NCI-H748 treated with DMSO at 0.1 percent for 48 hours (cell line): ENCODE measurements at places on chromosomes 2 and 18.

DNA sequence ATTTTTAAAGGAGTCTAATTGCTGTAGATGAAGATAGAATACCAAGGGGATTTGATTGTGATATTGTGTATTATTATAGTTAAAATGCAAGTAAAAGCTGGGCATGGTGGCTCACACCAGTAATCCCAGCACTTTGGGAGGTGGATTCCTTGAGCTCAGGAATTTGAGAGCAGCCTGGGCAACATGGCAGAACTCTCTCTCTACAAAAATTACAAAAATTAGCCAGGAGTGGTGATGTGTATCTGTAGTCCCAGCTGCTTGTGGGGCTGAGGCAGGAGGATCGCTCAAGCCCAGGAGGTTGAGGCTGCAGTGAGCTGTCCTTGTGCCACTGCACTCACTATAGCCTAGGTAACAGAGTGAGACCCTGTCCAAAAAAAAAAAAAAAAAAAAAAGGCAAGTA lies 687.0 kb downstream of the NUP35 start:
- no peak for DNase-seq

DNA sequence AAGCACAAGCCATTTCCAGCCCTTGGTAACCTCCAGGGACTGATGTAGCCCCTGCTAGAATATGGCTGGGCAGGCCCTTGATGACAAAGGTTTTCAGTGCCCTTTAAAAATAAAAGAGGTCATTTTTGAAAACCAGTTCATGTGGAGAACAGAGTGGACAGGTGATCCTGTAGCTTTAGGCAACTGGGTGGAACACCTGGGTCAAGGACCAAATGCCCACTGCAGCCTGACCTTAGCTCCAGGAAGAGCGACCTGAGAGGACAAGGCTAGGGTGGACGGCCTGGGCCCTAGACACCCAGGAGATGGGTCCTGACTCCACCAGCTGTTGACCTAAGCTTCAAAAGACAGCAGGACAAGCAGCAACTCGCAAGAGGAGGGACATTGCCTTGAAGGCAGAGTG lies 116.6 kb downstream of the LIPG start:
- no peak for DNase-seq

DNA sequence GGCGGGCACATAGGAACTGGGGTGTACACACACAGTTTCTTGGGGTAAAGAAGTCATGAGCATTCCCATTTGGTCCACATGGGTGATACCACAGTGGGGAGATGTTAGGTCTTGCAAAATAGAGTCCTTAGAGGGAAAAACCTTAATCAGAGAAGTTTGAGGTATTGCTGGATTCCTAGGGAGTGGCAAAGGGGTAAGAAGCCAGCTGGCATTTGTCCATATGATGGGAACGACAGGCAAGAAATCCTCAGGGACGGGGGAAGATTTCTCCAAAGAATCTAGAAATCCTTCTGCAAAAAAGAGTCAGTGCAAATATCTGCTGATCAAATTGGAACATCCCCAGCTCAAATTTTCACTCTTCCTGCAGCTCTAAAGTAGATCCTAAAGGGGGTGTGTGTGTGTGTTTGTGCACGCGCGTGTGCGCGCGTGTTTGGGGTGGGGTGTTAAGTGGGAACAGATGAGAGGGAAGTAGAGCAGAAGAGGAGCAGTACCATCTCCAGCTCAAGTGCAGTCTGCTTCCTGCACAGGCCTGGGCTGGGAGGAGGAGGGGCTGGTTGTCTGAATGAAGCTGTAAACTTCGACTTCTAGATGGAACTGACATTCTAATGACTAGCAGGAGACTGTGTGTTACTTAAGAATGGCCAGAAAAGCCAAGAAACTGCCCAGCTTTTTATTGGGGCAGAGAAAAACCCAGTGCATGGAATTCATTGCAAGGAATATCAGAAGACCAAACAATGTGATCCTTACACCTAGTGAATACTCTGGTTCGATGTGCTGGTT lies 168.0 kb downstream of the SPP2 start:
- no peak for DNase-seq

- peak; percentile 1 for DNase-seq
Observed at GRCh38 chr2:113080134-113080533, 12.4 kb downstream of the IL1F10 start.

GRCh38 chr2:130963849-130964793 lies 127.4 kb downstream of the ARHGEF4 start:
- peak; percentile 18 for DNase-seq

- no peak for DNase-seq
Observed at GRCh38 chr2:104826016-104826415, 27.9 kb upstream of the POU3F3 start.

GRCh38 chr18:36702401-36703013 lies 126.3 kb downstream of the TPGS2 start:
- no peak for DNase-seq

DNA sequence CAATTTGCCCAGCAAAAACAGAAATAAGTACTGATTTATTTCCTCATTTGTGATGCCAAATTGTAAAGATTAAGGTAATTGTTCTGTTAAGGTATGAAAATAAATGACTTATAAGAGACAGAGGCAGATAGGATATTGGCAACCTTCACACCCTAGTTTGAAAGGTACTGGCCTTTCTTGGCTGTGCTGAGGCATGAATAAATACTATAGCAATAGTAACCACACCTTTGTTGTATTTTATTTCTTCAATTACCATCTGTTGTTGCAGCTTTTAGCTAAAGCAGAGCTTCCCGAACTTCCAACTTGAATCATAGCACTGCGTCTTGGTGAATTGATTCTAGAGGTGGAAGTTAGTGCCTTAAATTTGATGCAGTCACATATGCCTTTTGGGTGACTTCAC lies 55.9 kb downstream of the FMNL2 start:
- no peak for DNase-seq

DNA sequence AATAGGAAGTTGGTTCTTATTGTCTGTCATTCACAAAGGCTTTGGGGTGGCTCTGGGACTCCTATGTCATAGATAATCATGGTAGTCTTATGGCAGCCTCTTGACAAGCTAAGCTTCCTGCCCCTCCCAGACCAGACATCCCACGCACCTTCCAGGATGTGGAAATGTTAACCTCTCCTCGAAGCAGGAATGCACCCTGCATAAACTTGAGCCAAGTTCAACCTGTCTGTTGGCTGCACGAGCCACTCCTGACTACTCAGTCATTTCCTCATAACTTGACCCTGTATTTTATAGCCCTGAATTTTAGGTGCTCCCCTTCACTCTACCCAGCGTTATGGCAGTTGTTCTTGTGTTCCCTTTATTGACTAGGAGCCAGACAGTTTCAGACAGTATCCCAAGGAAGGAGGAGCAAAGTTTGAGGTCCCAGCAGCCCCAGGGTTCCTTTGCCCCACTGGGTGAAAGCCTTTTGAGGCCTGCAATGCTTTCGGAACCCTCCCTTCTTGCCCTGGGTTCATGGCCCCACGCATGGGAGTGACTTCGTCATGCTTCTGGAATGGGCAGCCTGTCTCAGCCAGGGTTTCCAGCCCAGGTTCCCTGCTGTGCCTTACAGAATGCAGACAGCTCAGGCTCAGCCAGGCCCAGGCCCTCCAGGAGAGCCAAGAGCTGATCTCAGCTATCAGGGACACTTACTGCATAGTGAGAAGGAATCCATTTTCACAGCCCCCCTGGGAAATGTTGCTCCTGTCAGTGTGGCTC lies 15.6 kb upstream of the INO80C start:
- no peak for DNase-seq

GRCh38 chr2:67399144-67399543 lies 2.0 kb downstream of the ETAA1 start:
- DNase-seq: no peak

DNA sequence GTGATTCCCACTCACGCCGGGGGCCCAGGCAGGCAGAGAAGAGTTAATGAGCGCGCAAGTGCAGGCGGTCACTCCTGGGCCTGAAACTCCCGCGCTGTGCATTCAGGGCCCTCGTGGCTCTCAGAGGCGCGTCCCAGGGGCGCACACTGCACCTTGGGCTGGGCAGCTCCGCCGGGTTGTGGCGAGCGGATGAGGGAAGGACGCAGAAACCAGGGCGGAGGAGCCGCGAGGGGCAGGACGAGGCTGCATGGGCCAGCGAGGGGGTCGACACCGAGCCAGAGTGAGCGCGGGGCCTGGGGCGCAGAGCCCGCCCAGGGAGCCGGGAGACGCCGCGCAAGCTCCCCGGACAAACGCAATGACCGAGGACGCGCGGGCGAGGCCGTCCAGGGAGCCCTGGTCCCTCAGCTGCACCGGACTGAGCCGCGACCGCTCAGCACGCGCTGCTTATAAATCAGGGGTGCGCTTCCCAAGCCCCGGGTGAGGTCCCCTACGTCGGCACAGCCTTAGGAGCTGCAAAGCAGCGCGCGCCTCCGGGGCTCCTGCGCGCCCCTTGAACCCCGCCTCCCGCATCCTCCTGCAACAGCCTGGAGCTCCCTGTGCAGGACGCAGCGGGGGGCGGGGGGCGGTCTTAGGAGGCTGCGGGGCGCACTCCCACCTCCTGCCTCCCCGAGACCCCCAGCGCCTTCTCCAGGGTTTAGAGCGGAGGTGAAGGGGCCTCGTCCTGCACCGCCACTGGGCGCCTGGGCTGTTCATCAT lies 180.2 kb upstream of the ALKAL2 start:
- no peak for DNase-seq

DNA sequence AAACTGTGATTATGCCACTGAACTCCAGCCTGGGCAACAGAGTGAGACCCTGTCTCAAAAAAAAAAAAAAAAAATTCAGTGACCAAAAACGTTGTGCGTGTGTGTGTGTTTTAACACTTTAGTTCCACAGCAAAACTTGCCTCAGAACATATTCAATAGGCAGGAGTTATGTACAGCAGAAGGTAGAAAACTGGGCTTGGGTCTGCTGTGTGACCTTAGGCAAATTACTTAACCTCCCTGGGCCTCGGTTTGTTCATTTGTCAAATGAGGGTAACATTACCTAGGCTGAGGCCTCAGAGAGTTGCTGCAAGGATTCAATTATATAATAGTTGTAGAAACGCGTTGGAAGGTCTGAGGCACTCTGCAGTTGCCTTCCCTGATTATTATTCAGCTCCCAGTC lies 10.3 kb upstream of the SCG2 start:
- DNase-seq: no peak

- DNase-seq: no peak
Observed at GRCh38 chr2:32594573-32594972, 33.3 kb upstream of the TTC27 start.

- DNase-seq: no peak
Observed at GRCh38 chr2:28593160-28593755, 97.4 kb downstream of the PLB1 start.

- peak; percentile 60 for DNase-seq
Observed at GRCh38 chr2:74735564-74735963, 81.5 kb downstream of the SEMA4F start.

DNA sequence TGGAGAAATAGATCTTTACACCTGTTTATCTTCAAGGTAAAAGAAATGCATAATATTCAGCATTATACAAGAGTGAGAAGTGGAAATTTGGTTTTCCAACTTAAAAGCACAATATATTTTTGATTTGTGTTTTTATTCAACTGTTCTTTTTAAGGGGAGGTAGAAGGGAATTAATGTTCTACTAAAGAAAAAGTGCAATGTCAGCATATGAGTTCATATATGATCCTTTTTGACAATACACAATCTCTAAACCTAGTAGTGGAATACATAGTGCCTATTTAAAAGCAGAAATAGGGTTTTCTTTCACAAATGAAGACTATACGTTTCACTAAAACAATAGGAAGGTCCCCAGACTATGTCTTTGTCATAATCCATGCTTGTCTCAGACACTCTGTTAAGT lies 63.2 kb upstream of the ATP5MC3 start:
- DNase-seq: no peak

DNA sequence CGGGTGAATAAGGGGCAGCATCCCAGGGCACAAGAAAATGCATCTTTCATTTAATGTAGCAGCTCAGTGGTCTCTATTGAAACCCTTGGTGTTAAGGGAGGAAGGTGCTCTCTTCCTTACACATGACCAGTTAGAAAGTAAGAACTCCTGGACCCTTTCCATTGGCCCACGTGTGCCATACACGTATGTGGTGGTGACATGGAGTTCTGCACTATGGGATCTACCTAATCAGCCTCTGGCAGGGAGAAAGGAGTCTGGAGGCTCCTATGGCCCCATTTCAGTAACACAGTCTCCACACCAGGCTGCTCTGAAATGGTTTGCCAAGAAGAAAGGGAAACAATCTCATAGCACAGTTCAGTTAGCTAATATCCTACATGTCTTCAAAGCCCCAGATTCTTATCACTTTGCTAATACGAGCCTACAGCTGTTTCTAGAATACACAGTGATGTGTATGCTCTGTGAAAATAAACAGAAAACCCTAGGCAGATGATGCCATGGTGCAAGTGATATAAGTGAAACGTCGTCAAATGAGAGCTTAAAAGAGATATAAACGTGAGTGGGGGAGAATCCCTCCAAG lies 7.0 kb downstream of the EFEMP1 start:
- no peak for DNase-seq

- DNase-seq: no peak
Observed at GRCh38 chr2:4214444-4215205, 511.2 kb downstream of the DCDC2C start.

- no peak for DNase-seq
Observed at GRCh38 chr2:200617156-200618053, 31.6 kb downstream of the AOX1 start.

DNA sequence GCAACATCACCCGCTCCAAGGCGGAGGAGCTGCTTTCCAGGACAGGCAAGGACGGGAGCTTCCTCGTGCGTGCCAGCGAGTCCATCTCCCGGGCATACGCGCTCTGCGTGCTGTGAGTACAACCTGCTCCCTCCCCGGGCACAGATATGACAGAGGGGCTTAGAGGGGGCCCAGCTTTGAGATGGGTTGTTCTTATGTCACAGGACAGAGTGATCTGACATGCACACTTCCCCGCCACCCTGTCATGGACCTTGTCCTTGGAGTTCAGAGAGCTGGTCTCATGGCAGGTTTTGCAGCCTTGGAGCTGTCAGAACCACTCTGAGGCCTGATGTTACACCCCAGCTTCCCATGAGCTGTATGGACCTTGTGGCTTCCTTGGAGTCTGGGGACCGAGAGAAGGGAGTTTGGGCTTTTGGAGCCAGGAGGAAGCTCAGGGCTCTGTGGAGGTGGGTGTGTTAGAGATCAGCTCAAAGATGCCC lies 398 bp downstream of the INPP5D start:
- DNase-seq: no peak

DNA sequence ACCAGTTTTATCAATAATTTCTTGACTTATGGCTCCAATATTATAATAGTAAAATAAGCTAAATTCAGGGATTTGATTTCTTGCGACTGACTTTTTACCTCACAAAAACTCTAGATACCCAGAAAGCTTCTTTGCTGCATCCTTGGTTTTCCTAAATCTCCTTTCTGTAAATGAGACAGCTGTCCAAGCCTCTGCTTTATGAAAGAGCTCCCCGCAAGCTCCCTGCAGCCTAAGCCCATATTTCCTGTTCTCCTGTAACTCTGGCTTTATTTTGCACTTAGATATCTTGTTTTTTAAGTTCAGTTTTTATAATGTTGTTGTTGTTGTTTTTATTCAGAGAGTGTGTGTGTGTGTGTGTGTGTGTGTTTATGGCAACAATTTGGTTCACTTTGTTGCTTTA lies 361.7 kb upstream of the PKDCC start:
- DNase-seq: no peak

DNA sequence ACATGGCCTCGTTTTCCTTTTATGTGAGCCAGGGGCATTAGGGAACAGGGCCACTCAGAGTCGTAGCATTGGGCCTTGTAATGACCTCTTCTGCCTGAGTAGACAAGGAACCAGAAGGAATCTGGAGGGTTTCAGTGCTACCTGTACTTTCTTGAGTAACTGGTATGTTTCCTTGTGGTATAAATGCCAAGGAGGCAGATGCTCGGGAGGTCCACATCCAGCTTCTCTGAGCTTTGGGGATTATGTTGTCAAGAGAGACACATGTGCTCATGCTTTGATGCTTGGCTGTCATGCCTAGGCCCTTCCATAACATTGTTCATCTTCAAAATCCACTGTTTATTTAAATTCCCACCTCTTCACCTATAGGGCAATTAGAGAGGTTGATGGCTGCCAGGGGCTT lies 26.3 kb downstream of the FOSL2 start:
- DNase-seq: no peak
